ENCODE measurements at places on chromosomes 6 and 20.

DNA sequence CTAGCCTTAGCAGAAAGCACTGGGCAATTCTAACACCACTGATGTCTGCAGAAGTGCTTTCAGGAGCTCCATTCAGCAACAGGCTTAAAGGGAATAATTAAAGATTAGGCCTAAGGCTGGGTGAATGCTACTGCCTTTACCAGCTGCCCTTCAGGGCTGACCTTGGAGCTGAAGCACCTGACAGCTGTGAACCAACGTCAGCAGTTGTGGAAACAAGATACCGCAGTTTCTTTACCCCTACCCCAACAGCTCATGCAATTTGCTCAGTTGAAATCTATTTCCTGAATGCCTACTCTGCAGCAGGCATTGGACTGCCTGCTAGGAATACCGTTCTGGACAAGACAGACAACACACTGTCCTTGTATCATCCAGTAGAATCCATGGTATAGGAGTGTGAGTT is 51.5 kb upstream of the ADTRP start:
- no peak for DNase-seq

GRCh38 chr6:142416179-142416578 is 114.4 kb downstream of the ADGRG6 start:
- DNase-seq = peak; percentile 99

DNA sequence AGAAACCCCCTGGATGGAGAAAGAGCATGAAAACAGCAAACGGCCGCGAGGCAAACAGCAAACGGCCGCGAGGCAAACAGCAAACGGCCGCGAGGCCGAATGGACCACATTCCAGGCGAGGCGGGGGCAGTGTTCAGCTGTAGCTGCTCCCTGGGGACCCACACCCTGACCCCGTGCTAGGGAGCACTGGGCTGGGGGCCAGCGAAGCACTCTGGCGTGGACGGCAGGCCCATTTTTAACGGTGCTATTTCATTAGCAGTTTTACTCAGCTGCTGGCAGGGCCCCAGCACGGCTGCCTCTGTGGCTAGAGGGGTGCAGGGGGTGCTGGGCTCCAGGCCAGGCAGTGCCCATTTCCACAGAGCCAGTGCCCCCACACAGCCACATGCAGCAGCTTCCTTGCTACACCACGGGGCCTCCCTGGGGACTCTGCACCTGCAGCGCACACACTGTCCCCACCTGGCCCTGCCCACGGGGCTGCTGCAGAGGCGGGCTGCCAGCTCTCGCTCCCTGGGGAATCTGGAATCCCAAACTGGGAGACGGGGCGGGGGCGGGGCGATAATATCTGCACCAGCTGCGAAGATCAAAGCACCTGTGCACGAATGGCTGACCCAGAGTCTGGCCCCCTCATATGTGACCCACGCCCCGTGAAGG is 35.6 kb upstream of the SLCO4A1 start:
- DNase-seq = no peak

GRCh38 chr6:77466055-77466450 is 2.8 kb upstream of the HTR1B start:
- DNase-seq = peak; percentile 74

DNA sequence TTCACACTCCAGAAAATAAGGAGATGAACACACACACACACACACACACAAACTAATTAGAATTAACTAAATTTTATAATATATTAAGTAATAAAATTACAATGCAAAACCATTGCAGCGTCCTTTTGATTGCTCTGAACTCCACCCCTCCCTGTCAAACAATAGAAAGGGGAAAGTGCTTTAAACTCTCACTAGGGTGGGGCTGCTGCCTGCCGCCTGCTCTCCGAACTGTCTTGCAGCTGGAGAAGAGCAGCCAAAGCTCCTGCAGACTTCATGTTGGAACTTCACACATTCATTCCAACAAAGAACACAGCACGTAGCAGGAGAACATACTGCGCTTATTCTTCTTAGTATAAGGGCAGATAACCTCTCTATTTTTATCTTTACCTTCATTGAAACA is 83.2 kb downstream of the GCLC start:
- no peak for DNase-seq
